Stimulated activated memory B cell treated with anti-CD40 and anti-IgM and Interleukin-4, amounts not matched to agents 10 μg/mL and 1 μg/mL and 100 μg/mL, for 72 hours (primary cell): ENCODE measurements at places on chromosomes 1 and 21.

DNA sequence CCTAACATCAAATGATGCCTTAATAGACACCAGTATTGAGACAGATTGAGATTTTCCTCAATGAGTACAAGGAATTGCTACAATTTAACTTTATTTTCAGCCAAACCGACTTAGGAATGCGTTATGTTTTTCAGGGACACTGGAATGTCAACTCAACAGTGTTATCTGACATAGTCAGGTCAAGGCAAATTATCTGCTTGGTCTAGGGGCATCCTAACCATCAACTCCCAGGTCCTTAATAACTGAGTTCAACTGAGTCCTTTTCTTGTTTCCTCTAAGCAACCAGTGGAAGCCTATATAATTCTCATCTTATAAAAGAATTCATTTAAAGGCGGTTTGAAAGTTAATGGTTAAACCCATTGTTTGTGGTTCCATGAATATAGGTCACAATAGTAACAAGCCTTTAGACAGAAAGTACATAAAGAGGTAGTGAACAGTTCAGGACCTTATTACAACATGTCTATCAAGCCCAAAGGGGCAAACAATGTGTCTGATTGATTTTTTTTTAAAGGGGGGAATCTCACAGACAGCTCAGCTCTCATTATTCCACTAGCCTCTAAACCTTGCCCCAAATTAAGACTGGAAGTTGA is 32.3 kb upstream of the NR5A2 start:
- no peak for ATAC-seq
- no peaks in the 10 kb centered on the region for H3K4me1 ChIP-seq
- H3K4me3 ChIP-seq = no peak overlapping the region
- H3K27me3 ChIP-seq = no peaks in the 10 kb centered on the region

DNA sequence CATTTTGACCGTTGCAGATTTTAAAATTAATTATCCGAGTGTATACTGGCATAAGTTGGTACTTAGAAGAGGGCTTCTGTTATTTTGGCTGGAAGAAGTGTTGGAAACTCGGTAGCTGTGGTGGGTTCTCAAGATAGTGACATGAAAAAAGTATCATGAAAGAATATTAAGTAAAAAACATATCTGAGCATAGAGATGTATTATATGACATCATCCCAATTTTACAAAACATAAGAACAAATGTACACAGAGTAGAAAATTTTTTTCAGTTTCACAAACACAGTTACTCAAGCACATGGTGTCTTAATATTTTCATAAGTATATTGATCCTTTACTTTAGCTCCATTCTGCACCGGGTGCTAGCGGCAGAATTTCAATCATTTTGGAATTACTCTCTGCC is 684 bp downstream of the IFI16 start:
- peak overlapping the region; percentile 76 for H3K27ac ChIP-seq
- peaks cover 71% of the 10 kb centered on the region for H3K4me1 ChIP-seq
- peak overlapping the region; percentile 91 for H3K4me3 ChIP-seq
- ATAC-seq = no peak

DNA sequence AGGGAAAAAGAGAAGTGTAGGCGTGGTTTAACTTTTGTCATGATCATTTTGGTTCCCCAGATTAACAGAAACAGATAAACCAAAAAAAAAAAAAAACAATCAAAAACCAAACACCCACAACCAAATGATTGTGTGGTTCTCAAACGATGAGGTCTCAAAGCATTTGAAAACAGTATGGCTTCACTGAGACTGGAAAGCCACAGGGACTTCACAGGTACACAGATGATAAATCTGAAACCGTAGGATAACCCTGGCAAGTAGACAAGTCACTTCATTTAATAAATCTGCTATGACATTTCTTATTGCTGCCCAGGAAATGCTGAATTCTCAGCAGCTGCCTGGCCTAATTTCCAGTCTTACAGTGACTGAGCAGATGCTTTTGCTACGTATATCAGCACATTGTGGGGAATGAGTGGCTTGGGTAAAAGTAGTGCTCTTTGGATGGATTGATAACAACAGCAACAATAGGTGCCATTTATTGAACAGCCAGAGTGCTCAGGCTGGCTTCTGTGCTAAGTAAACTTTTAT is 6.1 kb downstream of the ST6GALNAC3 start:
- peak overlapping the region; percentile 56 for H3K27ac ChIP-seq
- H3K4me1 ChIP-seq = peaks cover 28% of the 10 kb centered on the region
- no peaks in the 10 kb centered on the region for H3K27me3 ChIP-seq
- peak; percentile 25 for ATAC-seq

DNA sequence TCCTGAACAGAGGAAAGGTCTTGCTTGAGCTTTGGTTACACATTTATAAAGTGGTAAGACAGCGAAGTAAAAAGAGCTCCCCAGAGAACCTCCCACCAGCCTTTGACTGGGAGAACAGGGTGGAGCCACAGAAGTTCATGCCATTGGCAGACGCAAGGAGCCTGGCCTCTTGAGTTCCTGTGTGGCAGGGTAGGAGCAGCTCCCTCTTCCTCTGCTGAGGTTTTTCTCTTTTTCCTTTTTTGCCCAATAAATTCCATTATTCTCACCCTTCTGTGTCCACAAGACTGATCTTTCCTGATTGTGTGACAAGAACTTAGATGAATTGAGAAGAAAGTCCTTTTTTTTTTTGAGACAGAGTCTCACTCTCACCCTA is 4.3 kb downstream of the THEM4 start:
- no peak overlapping the region for H3K4me3 ChIP-seq
- H3K27me3 ChIP-seq = no peaks in the 10 kb centered on the region
- ATAC-seq = no peak
- peaks cover 32% of the 10 kb centered on the region for H3K4me1 ChIP-seq

GRCh38 chr1:58629031-58629462 is 52.0 kb upstream of the TACSTD2 start:
- peaks cover 9% of the 10 kb centered on the region for H3K27me3 ChIP-seq
- peaks cover 9% of the 10 kb centered on the region for H3K36me3 ChIP-seq
- H3K4me1 ChIP-seq = no peaks in the 10 kb centered on the region
- no peak overlapping the region for H3K4me3 ChIP-seq

DNA sequence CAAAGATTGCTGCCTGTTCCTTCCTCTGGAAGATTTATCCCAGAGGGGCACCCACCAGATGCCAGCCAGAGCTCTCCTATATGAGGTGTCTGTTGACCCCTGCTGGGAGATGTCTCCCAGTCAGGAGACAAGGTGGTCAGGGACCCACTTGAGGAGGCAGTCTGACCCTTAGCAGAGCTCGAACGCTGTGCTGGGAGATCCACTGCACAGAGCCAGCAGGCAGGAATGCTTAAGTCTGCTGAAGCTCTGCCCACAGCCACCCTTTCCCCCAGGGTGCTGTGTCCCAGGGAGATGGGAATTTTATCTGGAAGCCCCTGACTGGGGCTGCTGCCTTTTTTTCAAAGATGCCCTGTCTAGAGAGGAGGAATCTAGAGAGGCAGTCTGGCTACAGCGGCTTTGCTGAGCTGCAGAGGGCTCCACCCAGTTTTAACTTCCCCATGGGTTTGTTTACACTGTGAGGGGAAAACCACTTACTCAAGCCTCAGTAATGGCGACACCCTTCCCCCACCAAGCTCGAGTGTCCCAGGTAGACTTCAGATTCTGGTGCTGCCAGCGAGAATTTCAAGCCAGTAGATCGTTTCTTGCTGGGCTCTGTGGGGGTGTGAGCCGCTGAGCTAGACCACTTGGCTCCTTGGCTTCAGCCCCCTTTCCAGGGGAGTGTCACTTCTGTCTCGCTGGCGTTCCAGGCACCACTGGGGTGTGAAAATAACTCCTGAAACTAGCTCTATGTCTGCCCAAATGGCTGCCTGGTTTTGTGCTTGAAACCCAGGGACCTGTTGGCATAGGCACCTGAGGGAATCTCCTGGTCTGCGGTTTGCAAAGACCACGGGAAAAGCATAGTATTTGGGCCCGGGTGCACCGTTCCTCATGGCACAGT is 51.1 kb upstream of the PDC start:
- H3K4me1 ChIP-seq = peaks cover 26% of the 10 kb centered on the region
- peak; percentile 87 for ATAC-seq
- peak overlapping the region; percentile 45 for H3K4me3 ChIP-seq
- peaks cover 45% of the 10 kb centered on the region for H3K36me3 ChIP-seq
- H3K27me3 ChIP-seq = no peaks in the 10 kb centered on the region

DNA sequence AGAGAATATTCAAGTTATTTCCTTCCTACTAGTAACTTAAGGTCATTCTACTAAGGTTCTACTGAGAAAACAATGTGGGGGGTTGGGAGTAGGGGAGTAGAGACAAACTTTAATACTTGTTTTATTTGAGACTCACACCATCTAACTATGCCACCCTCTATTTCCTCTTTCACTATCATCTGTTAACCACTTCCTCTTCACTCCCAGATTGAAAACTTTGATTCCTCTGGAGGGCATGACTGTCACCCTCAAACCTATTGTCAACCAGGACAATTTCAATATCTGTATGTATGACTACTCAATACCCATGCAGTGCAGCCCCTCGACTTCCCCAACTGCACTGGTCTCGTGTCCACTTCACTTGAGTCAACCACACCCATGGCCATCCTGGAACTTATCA is 165.6 kb upstream of the POGK start:
- peaks cover 9% of the 10 kb centered on the region for H3K4me1 ChIP-seq
- peak; percentile 27 for ATAC-seq
- H3K4me3 ChIP-seq = no peak overlapping the region
- H3K27ac ChIP-seq = no peak overlapping the region
- H3K27me3 ChIP-seq = no peaks in the 10 kb centered on the region

DNA sequence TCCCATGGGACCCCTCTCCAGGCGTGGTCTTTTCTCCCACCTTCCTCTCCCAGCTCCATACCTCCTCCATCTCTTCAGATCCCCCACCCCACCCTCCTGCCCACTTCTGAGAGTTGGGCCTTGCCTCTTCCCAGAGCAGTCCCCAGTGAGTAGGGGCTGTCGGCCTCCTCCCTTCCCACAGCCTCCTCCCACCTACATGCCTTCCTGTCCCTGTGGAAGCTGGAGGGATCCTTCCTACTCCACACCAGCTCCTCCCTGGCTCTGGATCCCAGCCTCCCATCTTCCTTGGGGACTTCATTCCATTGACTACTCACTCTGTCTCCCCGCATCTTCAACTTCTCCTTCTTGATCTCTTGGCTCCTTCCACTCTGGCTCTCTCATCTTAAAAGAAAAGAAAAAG is 24.9 kb downstream of the KCNQ4 start:
- no peak overlapping the region for H3K4me3 ChIP-seq
- no peaks in the 10 kb centered on the region for H3K36me3 ChIP-seq
- H3K27ac ChIP-seq = peak overlapping the region; percentile 59
- H3K27me3 ChIP-seq = peaks cover 8% of the 10 kb centered on the region
- ATAC-seq = no peak

GRCh38 chr1:225654688-225655508 is 2.0 kb upstream of the ENAH start:
- no peak overlapping the region for H3K27ac ChIP-seq
- H3K27me3 ChIP-seq = peaks cover 17% of the 10 kb centered on the region
- H3K4me3 ChIP-seq = no peak overlapping the region
- H3K4me1 ChIP-seq = peaks cover 31% of the 10 kb centered on the region

DNA sequence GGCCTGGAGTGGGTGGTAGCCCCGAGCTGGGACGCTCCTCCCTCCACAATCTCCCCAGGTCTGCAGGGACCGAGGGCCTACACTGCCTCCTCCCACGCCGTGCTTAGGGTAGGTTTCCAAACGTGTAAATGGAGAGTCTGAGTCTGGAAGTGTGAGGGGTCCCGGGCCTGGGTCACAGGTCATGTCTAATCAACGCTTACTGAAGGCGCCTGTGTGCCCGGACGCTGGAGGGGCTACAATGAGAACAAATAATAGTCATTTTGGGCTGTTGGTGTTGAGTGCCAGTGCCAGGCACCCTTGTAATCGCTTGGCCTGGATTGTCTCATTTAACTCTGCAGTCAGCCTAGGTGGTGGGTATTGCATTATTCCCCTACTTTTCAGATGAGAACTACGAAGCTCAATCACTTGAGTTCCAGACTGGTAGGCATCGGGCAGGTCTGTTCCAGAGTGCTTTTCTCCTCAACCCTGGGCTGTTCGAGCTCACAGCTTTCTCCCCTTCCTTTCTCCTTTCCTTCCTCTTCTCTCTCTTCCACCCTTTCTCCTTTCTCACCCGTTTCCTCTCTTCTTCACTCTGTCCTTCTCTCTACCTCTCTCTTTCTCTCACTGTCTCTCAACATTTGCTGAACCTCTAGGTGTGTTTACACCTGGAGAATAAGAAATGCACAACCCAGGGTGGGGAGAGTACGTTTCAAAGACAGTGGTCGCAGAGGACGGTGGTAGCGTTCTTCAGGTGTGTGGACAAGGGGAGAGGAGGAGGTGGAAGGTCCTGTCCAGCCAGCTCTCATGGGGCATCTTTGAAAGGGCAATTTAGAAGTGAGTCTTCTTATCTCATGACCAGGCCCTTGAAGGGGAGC is 883 bp downstream of the SLC66A1 start:
- peak overlapping the region; percentile 64 for H3K4me3 ChIP-seq
- H3K4me1 ChIP-seq = peaks cover 66% of the 10 kb centered on the region
- no peaks in the 10 kb centered on the region for H3K27me3 ChIP-seq
- H3K27ac ChIP-seq = peak overlapping the region; percentile 24
- ATAC-seq = peak; percentile 59

DNA sequence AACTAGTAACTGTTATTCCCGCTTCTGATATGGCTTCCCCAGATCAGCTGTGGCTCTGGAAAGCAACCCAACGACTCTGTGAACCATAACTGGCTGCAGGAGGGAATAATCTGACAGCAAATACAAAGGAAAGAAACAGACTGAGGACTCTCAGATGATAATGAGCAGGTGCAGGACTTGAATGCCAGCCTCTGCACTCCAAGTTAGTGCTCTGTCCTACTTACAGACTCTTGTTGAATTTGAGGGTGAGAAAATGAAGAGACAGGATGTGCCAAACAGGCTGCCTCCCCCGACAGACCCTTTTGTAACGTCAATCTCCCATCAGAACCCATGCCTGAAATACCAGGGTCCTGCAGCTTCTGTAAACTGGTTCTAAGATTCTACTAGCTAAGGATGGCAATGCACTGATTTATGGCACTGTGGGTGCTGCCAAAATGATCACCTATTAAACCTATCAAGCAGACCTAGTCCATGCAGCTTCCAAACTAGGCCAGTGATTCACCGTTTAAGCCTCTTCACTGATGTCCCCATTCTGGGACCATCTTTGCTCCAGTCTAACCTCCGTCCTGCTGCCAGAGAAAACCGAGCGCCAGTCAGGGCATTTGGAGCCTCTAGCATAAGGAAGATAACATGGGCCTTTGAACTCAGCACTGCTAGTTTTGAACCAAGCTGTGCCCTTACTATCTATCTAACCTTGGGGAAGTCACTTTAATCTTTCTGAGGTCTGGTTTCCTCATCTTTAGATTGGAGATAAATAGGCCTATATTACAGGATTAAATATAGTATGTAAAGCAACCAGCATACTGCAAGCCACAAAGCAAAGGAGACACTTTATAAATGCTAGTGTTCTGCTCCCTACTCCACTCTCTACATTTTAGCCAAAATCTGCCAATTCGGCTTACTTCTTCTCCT is 4.8 kb downstream of the MKNK1 start:
- H3K36me3 ChIP-seq = peaks cover 26% of the 10 kb centered on the region
- H3K4me1 ChIP-seq = peaks cover 63% of the 10 kb centered on the region
- no peaks in the 10 kb centered on the region for H3K27me3 ChIP-seq

- H3K27me3 ChIP-seq = no peaks in the 10 kb centered on the region
- peak; percentile 79 for ATAC-seq
- peak overlapping the region; percentile 64 for H3K27ac ChIP-seq
- H3K4me1 ChIP-seq = peaks cover 39% of the 10 kb centered on the region
- H3K36me3 ChIP-seq = peaks cover 44% of the 10 kb centered on the region
- peak overlapping the region; percentile 19 for H3K4me3 ChIP-seq
These were observed 56.7 kb downstream of the LRIG2 start for GRCh38 chr1:113129529-113130185.
